ENCODE measurements at places on chromosomes 6 and 20.

GRCh38 chr6:169212897-169213813, 40.5 kb downstream of the THBS2 start:
- DNase-seq: peak; percentile 94

DNA sequence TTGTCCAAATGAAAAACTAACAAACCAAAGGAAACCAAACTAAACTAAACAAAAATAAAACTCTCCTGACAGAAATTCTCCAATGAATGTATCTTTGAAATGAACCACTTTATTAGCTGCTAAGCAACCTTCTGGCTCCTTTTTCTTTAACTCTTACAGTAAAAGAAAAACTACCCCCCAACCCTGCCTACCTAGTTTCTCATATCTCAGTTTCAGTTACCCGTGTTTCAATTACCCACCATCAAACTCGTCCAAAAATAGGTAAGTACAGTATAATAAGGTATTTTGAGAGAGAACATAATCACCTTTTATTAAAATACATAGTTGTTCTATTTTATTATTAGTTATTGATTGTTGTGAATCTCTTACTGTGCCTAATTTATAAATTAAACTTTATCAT, 177.4 kb upstream of the THEMIS start:
- no peak for DNase-seq

GRCh38 chr6:40599555-40599954, 12.4 kb upstream of the LRFN2 start:
- DNase-seq: no peak

- no peak for DNase-seq
These were observed 44.9 kb upstream of the JAG1 start for GRCh38 chr20:10718661-10719060.

DNA sequence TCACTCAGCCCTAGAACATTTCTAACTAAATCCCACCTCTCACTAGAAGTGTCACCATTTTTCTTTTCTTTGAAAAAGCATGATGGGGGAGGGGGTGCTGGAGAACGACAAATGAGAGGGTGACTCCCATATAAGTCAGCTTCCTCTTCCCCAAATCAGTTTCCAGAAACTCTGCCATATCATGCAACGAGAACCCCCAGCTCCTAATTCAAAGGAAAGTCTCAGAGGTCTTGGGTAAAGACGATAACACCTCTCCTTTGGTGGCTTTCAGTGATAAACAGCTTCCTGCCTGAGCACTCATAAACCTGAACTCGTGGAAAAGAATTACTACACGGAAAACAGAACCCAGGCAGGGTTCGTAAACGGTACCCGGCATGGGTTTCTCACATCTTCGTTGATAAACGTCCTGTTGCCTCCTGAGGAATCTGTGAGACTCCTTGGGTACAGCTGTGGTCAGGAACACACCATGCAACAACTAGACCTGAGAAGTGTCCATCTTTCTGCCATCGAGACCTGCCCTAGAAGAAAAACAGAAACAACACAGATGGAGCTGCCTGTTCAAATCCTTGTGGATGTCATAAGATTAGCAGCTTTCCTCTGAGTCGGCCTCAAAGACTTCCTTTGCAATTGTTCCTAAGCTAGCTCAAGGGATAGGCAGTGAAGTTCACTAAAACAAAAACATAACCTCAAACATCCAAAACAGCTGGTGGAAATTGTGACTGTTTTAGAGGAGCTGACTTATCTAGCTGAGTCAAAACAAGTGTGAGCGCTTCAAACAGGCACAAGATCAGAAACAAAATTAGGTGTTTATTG, 185.8 kb upstream of the PRDM1 start:
- DNase-seq: no peak
